ENCODE measurements at places on chromosomes 6 and 20. TPM values are rescaled to one million over a fixed set of nuclear protein-coding genes. Genes with fewer than 3 reads are reported as not detected.

LGSN gene
- not detected for total RNA-seq

TBX18 gene
- 21.2 TPM for total RNA-seq

NT5E gene
- total RNA-seq: 37.0 TPM

CST2 gene
- total RNA-seq: not detected

SLC4A11 gene
- total RNA-seq: 1.5 TPM

TNF gene
- not detected for total RNA-seq

MUC22 gene
- total RNA-seq: not detected

KIF13A gene
- 22.7 TPM for total RNA-seq

PCK1 gene
- total RNA-seq: 0.15 TPM

SRSF12 gene
- total RNA-seq: 0.62 TPM

CST4 gene
- total RNA-seq: not detected

SPAG4 gene
- 8.9 TPM for total RNA-seq

UBD gene
- not detected for total RNA-seq

PPDPF gene
- 118 TPM for total RNA-seq

XKR7 gene
- not detected for total RNA-seq

C6orf163 gene
- total RNA-seq: 0.44 TPM

MTFR2 gene
- 1.5 TPM for total RNA-seq

CPNE5 gene
- 0.06 TPM for total RNA-seq

C20orf144 gene
- not detected for total RNA-seq

PBOV1 gene
- not detected for total RNA-seq

LTA gene
- total RNA-seq: not detected

LHFPL5 gene
- not detected for total RNA-seq

HSPA1B gene
- 110 TPM for total RNA-seq

HLA-DQA2 gene
- not detected for total RNA-seq

HLA-E gene
- 238 TPM for total RNA-seq

PRSS35 gene
- total RNA-seq: 0.56 TPM

TUBB2B gene
- not detected for total RNA-seq

IRAK1BP1 gene
- total RNA-seq: 3.2 TPM

ANKS1A gene
- total RNA-seq: 6.9 TPM

PPP1R3G gene
- 2.6 TPM for total RNA-seq

ANKRD66 gene
- total RNA-seq: not detected

ZBTB9 gene
- total RNA-seq: 2.6 TPM

FAM184A gene
- total RNA-seq: 0.83 TPM

NFATC2 gene
- total RNA-seq: 0.31 TPM

SLC17A3 gene
- total RNA-seq: not detected

CFAP206 gene
- total RNA-seq: 0.37 TPM

LPA gene
- total RNA-seq: not detected

MAP1LC3A gene
- 67.1 TPM for total RNA-seq

GSTA2 gene
- not detected for total RNA-seq

SIRPA gene
- total RNA-seq: 21.4 TPM

VNN1 gene
- total RNA-seq: 0.06 TPM

LINC00237 gene
- not detected for total RNA-seq

KLC4 gene
- total RNA-seq: 9.9 TPM

DLK2 gene
- total RNA-seq: not detected

COL9A3 gene
- 46.0 TPM for total RNA-seq

CEP43 gene
- total RNA-seq: 6.9 TPM

SCGN gene
- total RNA-seq: 1.1 TPM

C6orf141 gene
- total RNA-seq: 2.2 TPM

SLC29A1 gene
- total RNA-seq: 9.5 TPM

RNF144B gene
- 0.64 TPM for total RNA-seq

SOX18 gene
- total RNA-seq: 3.2 TPM
